Stimulated activated CD8-positive, alpha-beta memory T cell treated with anti-CD3 and anti-CD28 coated beads, Interleukin-4, amount 100 ng/mL, for 1 hour (primary cell): ENCODE measurements at places on chromosomes 12 and 14.
A peak's percentile ranks its signal among the peaks of the same experiment; 100 is the strongest.

DNA sequence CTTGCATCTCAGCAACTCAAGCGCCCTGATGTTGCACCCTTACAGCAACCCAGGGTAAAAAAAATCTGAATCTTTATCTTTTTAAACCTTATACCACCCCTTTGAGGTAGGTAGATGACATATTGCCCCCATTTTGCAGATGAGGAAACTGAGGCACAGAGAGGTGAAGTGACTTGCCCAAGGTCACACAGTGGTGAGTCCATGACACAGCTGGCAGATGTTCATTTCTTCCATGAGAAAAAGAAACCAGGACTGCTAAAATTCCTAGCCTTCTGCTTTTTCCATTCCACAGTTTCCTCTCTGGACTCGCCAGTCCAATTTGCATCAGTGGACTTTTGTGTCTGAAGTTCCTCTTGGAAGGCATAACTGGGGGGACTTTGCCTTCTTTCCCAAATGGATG, 79.3 kb downstream of the IGF1 start:
- DNase-seq, result no peak

- DNase-seq, result no peak
Measured at GRCh38 chr12:133081159-133081780, 547 bp downstream of the ZNF140 start.

DNA sequence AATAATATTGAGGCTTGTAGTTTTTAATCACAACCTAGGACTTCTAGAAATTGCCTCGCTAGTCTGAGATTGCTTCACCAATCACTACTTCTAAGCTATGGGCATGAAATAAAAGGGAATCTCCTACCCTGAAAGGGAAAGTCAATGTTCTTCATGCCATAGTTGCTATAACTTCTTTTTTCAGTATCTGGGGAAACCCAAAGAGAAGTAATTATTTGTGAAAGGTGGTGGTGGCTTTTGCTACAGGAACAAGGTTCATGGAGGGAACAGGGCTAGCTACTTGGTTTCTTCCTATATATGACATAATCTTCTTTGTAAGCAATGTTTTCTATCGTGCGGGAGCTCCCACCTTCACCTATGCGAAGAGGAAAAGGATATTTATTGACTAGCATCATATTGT, 61.6 kb upstream of the DNM1L start:
- DNase-seq, result no peak

GRCh38 chr12:94973221-94973620, 30.3 kb downstream of the NDUFA12 start:
- DNase-seq, result no peak

DNA sequence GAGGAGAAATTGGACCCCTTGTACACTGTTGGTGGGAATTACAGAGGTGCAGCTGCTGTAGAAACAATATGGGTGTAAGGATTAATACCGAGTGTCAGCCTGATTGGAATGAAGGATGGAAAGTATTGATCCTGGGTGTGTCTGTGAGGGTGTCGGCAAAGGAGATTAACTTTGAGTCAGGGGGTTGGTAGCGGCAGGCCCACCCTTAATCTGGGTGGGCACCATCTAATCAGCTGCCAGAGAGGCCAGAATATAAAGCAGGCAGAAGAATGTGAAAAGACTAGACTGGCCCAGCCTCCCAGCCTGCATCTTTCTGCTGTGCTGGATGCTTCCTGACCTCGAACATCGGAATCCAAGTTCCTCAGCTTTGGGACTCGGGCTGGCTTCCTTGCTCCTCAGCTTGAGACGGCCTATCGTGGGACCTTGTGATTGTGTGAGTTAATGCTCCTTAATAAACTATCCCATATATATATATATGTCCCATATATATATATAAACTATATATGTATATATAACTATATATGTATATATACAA, 38.4 kb upstream of the PPP2R5C start:
- DNase-seq, result no peak

GRCh38 chr12:67939611-67940010, 49.6 kb upstream of the IFNG-AS1 start:
- no peak for DNase-seq

GRCh38 chr14:99757331-99758070, 35.7 kb upstream of the EML1 start:
- DNase-seq, result no peak

DNA sequence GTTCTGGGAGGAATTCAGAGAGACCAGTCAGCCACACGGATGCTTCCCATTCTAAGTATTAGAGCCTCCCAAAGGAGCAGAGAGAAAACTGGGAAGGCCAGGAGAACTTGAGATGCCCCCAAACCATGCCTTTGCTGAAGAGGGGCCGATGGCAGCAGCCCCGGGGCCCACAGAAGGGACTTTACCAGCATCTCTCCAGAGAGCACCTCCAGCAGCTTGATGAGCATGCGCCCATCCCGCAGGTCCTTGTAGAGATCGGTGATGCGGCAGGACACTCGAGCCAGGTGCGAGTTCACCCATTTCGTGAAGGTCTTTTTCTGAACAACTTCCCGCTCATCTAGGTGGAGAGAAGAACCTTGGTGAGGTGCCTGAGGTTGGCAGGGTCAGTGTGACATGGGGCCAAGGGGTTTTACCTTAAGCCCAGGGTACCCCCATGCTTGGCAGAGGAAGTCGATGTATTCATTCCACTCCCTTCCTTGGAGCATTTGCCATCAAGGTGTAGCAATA, 74.9 kb downstream of the SPTB start:
- no peak for DNase-seq

- DNase-seq, result no peak
Measured at GRCh38 chr12:103868215-103868614, 27.2 kb upstream of the NT5DC3 start.

- DNase-seq, result no peak
Measured at GRCh38 chr12:3747543-3747942, 5.4 kb downstream of the CRACR2A start.

DNA sequence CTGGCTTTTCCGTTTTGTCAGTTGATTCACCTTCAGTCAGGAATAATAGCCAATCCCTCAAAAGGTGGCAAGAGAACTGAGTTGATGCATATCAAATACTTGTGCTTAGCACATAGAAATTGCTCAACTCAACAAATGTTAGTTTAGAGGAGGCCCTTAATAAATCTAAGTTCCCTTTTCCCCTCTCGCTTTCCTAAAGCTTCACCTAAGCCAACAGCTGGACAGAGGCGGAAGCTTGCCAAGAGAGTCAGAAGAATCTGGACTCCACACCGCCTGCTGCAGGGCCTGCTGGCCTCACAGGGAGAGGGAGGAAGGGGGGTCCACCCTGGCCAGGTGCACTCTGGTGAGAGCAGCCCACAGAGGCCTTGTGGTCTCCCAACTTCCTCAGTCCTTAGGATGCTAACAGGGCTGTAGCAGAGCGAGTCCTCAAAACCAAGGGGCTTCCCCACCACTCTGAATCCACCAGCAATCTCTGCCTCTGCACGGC, 213.1 kb downstream of the CHST11 start:
- no peak for DNase-seq

DNA sequence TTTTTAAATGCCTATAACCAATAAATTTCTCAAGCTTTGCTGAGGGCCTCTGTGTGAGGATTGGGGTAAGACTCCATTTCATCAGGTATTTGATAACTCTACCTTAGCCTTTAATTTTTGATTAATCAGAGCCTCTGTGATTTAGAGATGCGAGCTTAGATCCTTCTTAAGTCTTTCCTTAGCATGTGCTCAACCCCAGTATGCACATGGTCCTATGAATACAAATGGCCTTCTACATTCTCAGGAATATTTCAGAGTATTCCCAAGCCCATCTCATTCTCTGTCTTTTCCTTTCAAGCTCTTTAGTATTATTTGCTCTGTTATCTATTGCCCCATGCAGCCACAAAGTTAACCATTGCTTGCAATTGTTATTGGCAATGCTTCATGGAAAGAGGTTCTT, 1407.7 kb downstream of the LRFN5 start:
- DNase-seq, result no peak

- DNase-seq, result no peak
Measured at GRCh38 chr12:67764946-67765619, 116.5 kb downstream of the DYRK2 start.

GRCh38 chr12:51009056-51009440, 17.1 kb downstream of the SLC11A2 start:
- DNase-seq, result peak; percentile 34

DNA sequence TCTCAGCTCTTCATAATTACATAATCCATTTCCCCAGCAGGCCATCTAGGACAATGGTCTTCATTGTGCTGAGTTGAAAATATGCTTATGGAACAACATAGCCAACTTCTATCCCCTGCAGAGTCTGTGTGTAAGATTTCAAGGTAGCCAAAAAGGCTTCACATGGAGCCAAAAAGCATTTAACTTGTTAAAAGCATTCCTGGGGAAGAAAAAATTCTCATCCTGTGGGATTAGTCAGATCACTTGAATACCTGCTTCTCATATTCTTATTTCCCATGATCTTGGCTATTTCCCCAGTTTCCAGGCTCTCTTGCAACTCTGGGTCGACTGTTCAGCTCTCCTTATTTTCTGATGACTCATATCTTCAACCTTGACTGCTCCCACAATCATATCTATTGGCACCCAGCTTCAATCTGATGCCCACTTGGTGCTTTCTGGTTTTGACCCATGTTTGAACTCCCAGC, 178.9 kb downstream of the KLHL28 start:
- no peak for DNase-seq
